ENCODE measurements at places on chromosomes 3 and 15.

- peaks cover 6% of the 10 kb centered on the region for H3K4me1 ChIP-seq
- no peak overlapping the region for H3K4me3 ChIP-seq
- no peaks in the 10 kb centered on the region for H3K27me3 ChIP-seq
- DNase-seq, result no peak
These were observed 4.7 kb upstream of the CLASP2 start for GRCh38 chr3:33722626-33723370.

DNA sequence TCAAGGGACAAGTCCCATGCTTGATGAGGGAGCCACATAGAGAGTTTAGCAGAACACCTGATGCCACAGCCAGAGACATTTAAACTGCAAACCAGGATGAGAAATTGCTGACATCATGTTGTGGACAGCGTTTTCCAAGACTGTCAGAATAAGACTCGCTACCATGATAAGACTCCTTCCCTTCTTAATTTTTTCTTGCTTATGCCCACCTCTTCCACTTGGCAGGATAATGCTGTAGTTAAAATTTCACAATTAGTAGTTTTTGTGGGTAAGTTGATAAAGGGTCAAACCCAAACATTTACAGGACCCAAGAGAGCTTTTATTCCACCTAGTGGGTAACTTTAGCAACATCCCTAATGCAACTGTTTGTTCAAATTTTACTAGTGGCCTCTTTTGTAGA is 3.0 kb upstream of the PIAS1 start:
- no peak overlapping the region for H3K4me3 ChIP-seq
- no peaks in the 10 kb centered on the region for H3K36me3 ChIP-seq
- H3K4me1 ChIP-seq, result peaks cover 24% of the 10 kb centered on the region
- no peak overlapping the region for H3K27ac ChIP-seq
- no peak for DNase-seq

GRCh38 chr15:88802991-88803240 is 320 bp upstream of the ACAN start:
- peaks cover 84% of the 10 kb centered on the region for H3K27me3 ChIP-seq
- DNase-seq, result no peak
- peak overlapping the region; percentile 94 for H3K4me3 ChIP-seq

GRCh38 chr15:42890161-42890913 is 30.2 kb downstream of the TTBK2 start:
- no peak overlapping the region for H3K4me3 ChIP-seq
- H3K4me1 ChIP-seq, result peaks cover 10% of the 10 kb centered on the region
- peaks cover 14% of the 10 kb centered on the region for H3K36me3 ChIP-seq
- H3K27ac ChIP-seq, result no peak overlapping the region
- no peak for DNase-seq

DNA sequence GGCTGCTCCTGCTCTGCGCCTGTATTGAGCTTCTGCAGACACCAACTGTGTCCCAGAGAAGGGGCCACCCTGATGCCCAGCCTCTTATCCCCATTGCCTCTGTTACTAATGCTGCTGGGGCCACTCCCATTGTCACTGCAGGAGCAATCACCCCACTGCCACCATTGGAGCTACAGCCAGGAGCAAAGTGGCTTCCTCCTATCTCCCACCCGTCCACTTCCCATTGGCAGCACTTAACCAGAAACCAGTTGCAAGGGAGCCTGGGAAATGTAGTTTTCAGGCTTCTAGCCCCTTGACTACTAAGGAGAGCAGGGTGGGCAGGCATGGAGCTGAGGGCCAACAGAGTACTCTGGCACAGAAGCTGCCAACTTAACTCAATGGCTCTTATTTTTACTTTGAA is 55.9 kb upstream of the KLF13 start:
- H3K4me3 ChIP-seq, result no peak overlapping the region
- no peak overlapping the region for H3K27ac ChIP-seq
- H3K27me3 ChIP-seq, result no peaks in the 10 kb centered on the region

- H3K4me1 ChIP-seq, result no peaks in the 10 kb centered on the region
- no peak overlapping the region for H3K4me3 ChIP-seq
- no peak overlapping the region for H3K27ac ChIP-seq
- no peak for DNase-seq
- H3K27me3 ChIP-seq, result no peaks in the 10 kb centered on the region
These were observed 393.1 kb downstream of the PLOD2 start for GRCh38 chr3:145767909-145768308.

GRCh38 chr3:24526640-24527212 is 32.1 kb upstream of the THRB start:
- H3K4me3 ChIP-seq, result no peak overlapping the region
- no peaks in the 10 kb centered on the region for H3K36me3 ChIP-seq
- no peak for DNase-seq
- H3K4me1 ChIP-seq, result peaks cover 11% of the 10 kb centered on the region
- no peak overlapping the region for H3K27ac ChIP-seq
- peaks cover 28% of the 10 kb centered on the region for H3K27me3 ChIP-seq

DNA sequence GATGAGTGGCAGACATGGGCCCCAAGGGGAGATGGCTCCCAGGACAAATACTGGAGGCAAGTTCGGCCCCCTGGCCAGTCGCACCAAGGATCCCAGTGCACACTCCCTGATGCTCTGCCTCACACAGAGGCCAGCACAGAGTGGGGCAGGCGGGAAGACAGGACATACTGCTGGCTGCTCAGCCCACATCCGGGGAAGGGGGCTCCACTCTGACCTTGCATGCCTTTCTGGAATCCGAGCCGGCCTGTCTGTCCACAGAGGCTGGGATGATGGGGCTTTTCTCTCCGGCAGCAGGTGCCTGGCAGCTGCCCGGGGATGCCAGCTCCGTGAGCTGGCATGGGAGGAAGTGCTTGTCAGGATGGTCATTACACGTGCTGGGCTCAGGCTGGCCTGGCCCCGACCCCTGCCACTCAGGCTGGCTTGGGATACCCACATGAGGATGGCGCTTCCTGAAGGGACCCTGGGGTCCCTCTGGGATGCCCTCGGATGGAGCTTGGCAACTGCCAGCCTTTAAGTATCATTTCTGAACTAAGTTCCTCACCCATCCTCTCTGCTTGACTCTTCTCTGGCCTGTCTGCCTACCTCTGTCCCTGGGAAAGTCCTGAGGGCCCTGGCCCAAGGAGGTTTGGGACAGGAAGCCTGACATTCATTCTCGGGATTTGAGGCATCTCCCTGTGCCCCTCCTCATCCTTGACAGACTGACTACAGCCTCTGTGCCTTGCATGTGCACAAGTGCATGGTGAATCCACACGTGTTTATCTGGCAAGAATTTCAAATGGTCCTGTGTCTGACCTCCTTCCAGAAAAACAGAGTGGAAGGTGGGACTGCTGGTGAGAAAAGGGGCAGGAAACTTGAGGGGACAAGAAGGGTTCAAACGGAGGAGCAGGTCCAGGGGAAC is 46.5 kb downstream of the EXOG start:
- H3K4me3 ChIP-seq, result no peak overlapping the region
- H3K27ac ChIP-seq, result no peak overlapping the region
- no peak for DNase-seq
- H3K4me1 ChIP-seq, result peaks cover 8% of the 10 kb centered on the region
- H3K36me3 ChIP-seq, result no peaks in the 10 kb centered on the region
- H3K27me3 ChIP-seq, result no peaks in the 10 kb centered on the region

- H3K4me3 ChIP-seq, result no peak overlapping the region
- peaks cover 50% of the 10 kb centered on the region for H3K27me3 ChIP-seq
- H3K36me3 ChIP-seq, result peaks cover 13% of the 10 kb centered on the region
- no peak overlapping the region for H3K27ac ChIP-seq
- no peak for DNase-seq
- peaks cover 20% of the 10 kb centered on the region for H3K4me1 ChIP-seq
These were observed 33.4 kb upstream of the ZNF609 start for GRCh38 chr15:64426845-64427465.

GRCh38 chr3:138774529-138775253 is 60.0 kb downstream of the PIK3CB start:
- H3K4me3 ChIP-seq, result no peak overlapping the region
- H3K36me3 ChIP-seq, result peaks cover 12% of the 10 kb centered on the region
- no peak for DNase-seq
- H3K27me3 ChIP-seq, result no peaks in the 10 kb centered on the region
- peaks cover 13% of the 10 kb centered on the region for H3K4me1 ChIP-seq

- no peak overlapping the region for H3K27ac ChIP-seq
- no peak overlapping the region for H3K4me3 ChIP-seq
- no peaks in the 10 kb centered on the region for H3K27me3 ChIP-seq
- H3K4me1 ChIP-seq, result peaks cover 3% of the 10 kb centered on the region
These were observed 42.1 kb upstream of the TSPAN3 start for GRCh38 chr15:77112838-77113504.

- no peaks in the 10 kb centered on the region for H3K27me3 ChIP-seq
- no peak for DNase-seq
- no peak overlapping the region for H3K4me3 ChIP-seq
- H3K27ac ChIP-seq, result no peak overlapping the region
- peaks cover 15% of the 10 kb centered on the region for H3K36me3 ChIP-seq
These were observed 272.8 kb downstream of the BBX start for GRCh38 chr3:107795514-107796094.

- no peak overlapping the region for H3K4me3 ChIP-seq
- peaks cover 14% of the 10 kb centered on the region for H3K4me1 ChIP-seq
- no peak for DNase-seq
These were observed 106.6 kb downstream of the LRIG1 start for GRCh38 chr3:66394019-66394752.

- H3K4me1 ChIP-seq, result no peaks in the 10 kb centered on the region
- DNase-seq, result no peak
- H3K4me3 ChIP-seq, result no peak overlapping the region
- peaks cover 13% of the 10 kb centered on the region for H3K36me3 ChIP-seq
- no peak overlapping the region for H3K27ac ChIP-seq
These were observed 247.5 kb downstream of the CDIN1 start for GRCh38 chr15:36826948-36827347.

GRCh38 chr15:39784125-39784524 is 1.5 kb upstream of the FSIP1 start:
- H3K4me1 ChIP-seq, result peaks cover 63% of the 10 kb centered on the region
- H3K36me3 ChIP-seq, result no peaks in the 10 kb centered on the region
- no peak for DNase-seq

DNA sequence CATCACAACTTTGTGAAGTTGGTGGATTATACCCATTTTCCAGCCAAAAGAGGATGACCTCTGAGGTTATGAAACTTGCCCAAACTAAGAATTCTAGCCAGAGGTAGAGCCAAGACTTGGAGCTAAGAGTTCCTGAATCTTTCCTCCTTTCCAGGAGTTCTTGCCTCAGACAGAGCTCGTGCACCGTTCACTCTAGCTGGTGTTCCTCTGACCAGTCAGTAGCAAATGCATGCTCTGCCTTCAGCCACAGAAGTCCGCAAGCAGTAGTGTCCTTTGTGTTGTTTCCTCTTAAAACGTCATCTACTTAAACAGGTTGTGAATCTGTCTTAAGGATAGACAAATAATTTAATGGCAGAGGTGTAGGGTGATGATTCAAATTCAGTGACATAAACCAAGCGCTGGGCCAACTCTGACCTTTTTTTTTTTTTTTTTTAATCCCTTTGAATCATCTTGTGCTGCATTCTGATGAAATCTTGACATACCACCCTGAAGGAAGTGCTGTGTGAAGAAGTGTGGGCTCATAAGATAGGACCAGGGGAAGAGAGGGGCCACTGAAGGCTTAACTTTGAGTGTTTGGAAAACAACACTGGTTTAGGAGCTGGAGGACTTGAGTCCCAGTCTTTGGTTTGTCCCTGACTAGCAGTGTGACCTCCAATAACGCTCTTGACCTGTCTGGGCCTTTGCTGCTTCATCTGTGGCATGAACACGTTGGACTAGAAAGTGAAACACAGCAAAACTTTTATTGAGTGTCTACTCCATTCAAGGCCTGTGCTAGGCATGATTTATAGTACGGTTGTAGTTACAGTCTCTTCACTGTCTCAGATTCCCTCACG is 53.4 kb downstream of the ITPR1 start:
- H3K4me1 ChIP-seq, result peaks cover 10% of the 10 kb centered on the region
- no peaks in the 10 kb centered on the region for H3K27me3 ChIP-seq
- DNase-seq, result no peak
- H3K36me3 ChIP-seq, result no peaks in the 10 kb centered on the region
- no peak overlapping the region for H3K27ac ChIP-seq
- no peak overlapping the region for H3K4me3 ChIP-seq

- no peak overlapping the region for H3K27ac ChIP-seq
- no peak overlapping the region for H3K4me3 ChIP-seq
- no peaks in the 10 kb centered on the region for H3K36me3 ChIP-seq
- peaks cover 14% of the 10 kb centered on the region for H3K4me1 ChIP-seq
- no peak for DNase-seq
These were observed 227.5 kb upstream of the IGF1R start for GRCh38 chr15:98420837-98421236.

GRCh38 chr15:85587707-85588411 is 206.9 kb downstream of the KLHL25 start:
- no peak for DNase-seq
- no peak overlapping the region for H3K4me3 ChIP-seq
- no peaks in the 10 kb centered on the region for H3K27me3 ChIP-seq
- H3K36me3 ChIP-seq, result no peaks in the 10 kb centered on the region
- H3K4me1 ChIP-seq, result peaks cover 29% of the 10 kb centered on the region

DNA sequence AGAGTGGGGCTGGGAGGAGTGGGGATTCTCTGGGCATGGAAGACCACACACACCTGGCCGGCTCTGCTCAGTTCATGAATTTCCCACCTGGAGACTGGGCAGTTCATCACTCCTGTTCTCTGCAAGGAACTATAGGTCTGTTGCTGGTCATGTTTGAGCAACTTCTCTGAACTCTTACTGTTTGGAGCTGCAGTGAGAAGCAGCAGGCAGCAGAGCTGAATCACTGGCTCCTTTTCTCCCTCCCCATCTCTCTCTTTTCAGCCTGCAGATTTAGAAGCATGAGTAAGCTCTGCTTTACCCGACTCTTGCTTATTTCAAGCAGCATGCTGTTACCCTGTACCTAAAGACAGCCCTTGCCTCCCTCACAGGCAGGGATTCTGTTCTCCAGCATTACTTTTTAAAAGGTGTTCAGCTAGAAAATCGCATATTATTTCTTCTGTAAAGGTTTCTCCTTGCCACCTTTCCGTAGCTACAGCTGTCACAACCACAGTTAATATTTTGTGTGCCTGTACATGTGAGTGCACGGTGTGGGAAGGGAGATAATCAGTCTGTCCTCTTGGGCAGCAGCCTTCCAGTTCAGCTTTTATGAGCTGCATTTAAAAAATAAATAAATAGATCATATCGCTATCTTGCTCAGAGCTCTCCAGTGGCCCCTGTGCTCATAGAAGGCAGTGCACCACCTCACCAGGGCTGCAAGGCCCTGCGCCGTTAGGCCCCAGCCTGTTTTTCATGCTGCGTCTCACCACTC is 131.6 kb downstream of the CHCHD6 start:
- no peaks in the 10 kb centered on the region for H3K36me3 ChIP-seq
- no peaks in the 10 kb centered on the region for H3K4me1 ChIP-seq
- no peaks in the 10 kb centered on the region for H3K27me3 ChIP-seq
- H3K27ac ChIP-seq, result peak overlapping the region; percentile 16
- no peak overlapping the region for H3K4me3 ChIP-seq

- peaks cover 6% of the 10 kb centered on the region for H3K4me1 ChIP-seq
- no peak overlapping the region for H3K4me3 ChIP-seq
- no peak for DNase-seq
- H3K27me3 ChIP-seq, result no peaks in the 10 kb centered on the region
- no peak overlapping the region for H3K27ac ChIP-seq
- H3K36me3 ChIP-seq, result no peaks in the 10 kb centered on the region
These were observed 209.5 kb downstream of the DTWD1 start for GRCh38 chr15:49830391-49830790.

- peaks cover 28% of the 10 kb centered on the region for H3K4me1 ChIP-seq
- no peak overlapping the region for H3K27ac ChIP-seq
- peak overlapping the region; percentile 80 for H3K4me3 ChIP-seq
- H3K27me3 ChIP-seq, result peaks cover 32% of the 10 kb centered on the region
These were observed 1.2 kb downstream of the CRABP1 start for GRCh38 chr15:78341057-78341987.
